ENCODE measurements at places on chromosomes 1 and 21.
A peak's percentile ranks its signal among the peaks of the same experiment; 100 is the strongest.

DNA sequence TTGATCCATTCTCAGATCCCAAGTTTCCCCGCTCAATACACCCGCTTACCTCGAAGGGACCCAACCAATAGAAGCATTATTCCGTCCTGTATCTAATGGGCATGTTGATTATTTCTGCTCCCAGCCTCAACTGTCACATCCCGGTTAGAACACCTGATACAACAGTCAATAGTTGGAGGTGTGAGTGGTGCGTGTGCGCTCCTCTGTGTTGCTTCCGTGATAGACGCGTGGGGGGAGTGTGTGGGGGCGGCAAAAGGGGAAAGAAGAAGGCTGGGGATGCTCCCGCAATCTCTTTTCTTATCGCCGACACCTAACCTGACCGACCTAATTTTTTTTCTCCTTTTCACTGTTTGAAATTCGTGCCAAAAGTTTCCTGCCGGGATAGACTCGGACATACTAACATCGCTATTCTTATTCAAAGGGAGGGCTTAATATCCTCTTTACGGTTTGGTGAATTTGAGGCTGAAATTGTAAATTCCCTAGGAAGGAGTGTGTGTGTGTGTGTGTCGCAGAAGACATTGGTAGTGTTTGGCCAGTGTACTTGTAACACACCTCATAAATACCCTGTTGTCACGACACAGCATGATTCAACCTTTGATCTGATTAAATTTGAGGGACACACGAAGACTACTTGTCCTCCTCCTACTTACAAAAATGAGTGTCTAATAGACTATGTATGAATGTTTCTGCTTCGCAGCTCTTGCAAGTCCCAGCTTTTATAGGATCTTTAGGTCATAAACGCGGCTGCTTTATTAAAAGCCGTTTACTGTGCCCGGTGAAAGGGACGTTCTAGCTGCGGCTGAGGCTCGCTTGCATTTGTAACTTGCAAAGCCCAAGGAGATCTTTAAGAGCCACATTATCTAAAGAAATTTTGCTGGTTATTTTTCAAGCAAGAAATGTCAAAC, 1.5 kb upstream of the PROX1 start:
- DNase-seq: no peak

DNA sequence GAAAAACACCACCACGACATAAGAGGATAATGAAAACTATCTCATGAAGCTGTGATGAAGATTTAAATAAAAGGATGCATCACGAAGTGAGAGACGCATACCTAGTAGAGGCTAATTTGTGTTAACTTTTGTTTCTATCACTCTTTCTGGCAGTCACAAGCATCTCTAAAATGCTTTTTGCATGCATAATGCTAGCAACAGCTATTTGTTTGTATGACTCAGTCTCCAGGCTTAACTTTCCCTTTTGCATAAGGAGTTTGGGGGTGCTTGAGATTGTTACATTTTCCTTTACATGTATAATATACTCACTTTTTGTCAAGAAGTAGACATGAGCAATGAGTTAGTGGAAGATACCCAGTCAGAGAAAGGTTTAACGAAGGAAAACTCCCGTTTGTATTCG, 385.4 kb downstream of the DISC1 start:
- no peak for DNase-seq

- DNase-seq: peak; percentile 91
These were observed 27.2 kb upstream of the TINAGL1 start for GRCh38 chr1:31548907-31549808.

DNA sequence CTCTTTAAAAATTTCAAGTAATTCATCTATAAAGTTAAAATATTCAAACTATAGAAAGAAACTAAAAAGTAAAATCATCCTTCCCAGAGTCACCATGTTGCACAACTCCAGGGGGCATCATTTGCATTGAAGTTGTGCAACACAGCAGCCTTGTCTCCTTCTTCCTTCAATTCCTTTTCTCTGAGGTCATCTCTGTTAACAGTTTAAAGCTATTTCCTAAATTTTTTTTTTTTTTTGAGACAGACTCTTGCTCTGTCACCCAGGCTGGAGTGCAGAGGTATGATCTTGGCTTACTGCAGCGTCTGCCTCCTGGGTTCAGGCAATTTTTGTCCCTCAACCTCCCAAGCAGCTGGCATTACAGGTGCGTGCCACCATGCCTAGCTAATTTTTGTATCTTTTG, 7.1 kb downstream of the RHBG start:
- no peak for DNase-seq

- DNase-seq: no peak
These were observed 470 bp downstream of the HSD11B1 start for GRCh38 chr1:209705033-209705598.

- DNase-seq: no peak
These were observed 87.3 kb downstream of the TBX15 start for GRCh38 chr1:118900643-118901440.

- DNase-seq: no peak
These were observed 18.0 kb downstream of the TIE1 start for GRCh38 chr1:43318831-43319230.

DNA sequence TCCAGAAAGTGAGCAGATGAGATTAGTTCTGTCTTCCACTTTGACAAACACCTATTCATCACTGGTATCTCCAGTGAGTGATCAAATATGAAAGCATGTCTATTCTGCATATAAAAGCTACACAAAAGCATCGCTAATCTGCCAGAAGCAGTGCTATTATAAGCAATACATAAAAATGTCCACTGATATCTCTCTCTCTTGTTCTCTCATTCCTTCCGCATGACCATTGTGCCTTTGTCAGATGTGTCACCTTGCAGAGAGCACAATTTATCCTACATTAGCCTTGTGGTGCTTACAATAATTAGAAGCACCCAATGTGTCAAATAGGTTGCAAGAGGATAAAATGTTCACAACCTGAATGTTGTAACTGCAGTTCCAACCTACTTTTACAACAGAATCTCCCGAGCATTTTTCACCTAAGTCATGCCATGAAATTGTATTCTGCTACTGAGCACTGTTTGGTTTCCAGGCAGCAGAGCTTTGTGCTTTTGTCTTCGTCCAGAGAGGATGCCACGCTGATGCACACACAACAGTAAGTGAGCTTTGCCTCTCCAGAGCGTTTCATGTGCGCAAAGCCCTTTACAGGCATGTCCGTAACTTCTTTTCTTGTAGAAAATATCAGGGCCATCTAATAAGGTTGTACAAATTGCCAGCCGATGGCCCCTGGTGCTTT, 198.7 kb upstream of the PLD5 start:
- no peak for DNase-seq

GRCh38 chr1:55124470-55124869, 85.1 kb downstream of the PCSK9 start:
- no peak for DNase-seq

DNA sequence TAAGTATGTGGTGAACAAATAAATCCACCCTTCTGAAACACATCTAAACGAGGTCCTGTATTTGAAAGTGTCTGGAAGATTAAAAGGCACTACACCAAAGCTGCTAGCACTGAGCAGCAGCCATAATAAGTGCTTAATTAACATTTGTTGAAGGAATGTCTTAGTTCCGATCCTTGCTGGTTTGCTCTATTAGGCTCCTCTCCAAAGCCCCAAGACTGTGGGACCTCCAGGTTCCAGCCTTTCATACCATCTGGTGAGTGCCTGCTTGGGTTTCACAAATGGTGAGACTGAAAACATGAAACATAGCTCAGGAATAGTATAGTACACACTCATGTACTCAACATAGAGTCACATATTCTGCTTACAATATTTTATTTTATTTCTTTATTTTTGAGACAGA, 640 bp upstream of the CYP2J2 start:
- no peak for DNase-seq

DNA sequence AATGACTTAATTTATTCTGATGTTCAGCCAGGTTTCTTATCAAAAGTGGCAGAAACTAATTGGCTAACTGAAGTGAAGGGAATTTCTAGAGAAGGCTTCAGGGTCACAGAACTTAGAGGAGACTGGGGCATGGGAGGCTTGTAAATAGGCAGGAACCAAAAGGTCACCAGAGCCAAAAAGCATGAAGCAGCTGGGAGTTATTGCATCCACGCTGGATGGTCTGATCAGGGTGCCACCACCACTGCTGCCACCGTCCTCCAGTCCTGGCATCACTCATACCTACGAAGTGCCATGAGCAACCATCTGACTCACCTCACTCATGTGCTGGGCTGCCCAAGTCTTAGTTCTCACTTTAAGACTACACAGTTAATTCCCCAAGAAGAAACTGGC, 82.5 kb upstream of the DPH5 start:
- DNase-seq: no peak

GRCh38 chr1:194903524-194903923, 1704.7 kb downstream of the KCNT2 start:
- no peak for DNase-seq

DNA sequence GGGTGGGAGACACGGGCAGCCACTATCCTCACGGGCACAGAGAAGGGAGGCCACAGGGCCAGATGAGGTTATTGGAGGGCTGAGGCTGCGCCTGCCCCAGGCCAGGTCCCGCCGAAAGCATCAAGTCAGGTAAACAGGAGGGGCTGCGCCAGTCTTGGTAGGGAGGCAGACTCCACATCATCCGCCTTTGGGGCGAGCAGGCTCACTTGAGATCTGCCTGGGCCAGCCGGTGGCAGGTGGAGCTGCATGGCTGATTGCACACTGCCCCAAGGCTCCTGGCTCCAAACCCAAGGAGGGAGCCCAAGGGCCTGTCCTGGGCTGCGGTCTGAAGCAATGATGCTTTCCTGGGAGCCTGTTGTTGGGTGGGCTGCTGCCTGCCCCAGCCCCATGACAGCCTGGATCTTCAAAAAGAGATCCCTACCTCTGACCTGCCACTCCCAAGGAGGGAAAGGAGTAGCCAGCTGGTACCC, 4.6 kb downstream of the SMIM1 start:
- DNase-seq: no peak
